ENCODE measurements at places on chromosomes 3 and 15. TPM values are rescaled to one million over a fixed set of nuclear protein-coding genes. Genes with fewer than 3 reads are reported as not detected.

GRCh38 chr3:144737281-144737680 lies 765.7 kb downstream of the DIPK2A start:
- no peak for DNase-seq

GRCh38 chr3:41148478-41148877 lies 50.8 kb upstream of the CTNNB1 start:
- no peak for DNase-seq

- DNase-seq, result no peak
These were observed 118.1 kb upstream of the ARPP21 start for GRCh38 chr3:35521196-35521595.

- DNase-seq, result no peak
These were observed 6.1 kb downstream of the RASGRP1 start for GRCh38 chr15:38558372-38559059.

DNA sequence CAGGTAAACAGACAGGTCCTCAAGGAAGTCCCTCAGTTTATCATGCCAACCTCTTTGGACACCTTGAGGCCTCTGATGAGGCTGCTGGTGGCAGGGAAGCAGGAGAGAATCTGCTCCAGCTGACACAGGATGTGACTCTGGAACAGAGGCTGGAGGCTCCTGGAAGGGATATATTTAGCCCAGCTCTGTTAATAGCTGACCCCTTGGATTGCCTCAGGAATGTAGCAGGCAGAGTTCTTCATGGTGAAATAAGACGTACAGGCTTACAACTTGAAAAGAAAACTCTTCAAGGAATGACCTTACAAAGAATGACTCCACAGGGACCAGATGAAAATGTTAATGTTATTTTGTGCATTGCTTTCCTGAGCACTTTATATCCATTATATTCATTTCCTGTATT lies 90.5 kb downstream of the AQP9 start:
- DNase-seq, result no peak

DNA sequence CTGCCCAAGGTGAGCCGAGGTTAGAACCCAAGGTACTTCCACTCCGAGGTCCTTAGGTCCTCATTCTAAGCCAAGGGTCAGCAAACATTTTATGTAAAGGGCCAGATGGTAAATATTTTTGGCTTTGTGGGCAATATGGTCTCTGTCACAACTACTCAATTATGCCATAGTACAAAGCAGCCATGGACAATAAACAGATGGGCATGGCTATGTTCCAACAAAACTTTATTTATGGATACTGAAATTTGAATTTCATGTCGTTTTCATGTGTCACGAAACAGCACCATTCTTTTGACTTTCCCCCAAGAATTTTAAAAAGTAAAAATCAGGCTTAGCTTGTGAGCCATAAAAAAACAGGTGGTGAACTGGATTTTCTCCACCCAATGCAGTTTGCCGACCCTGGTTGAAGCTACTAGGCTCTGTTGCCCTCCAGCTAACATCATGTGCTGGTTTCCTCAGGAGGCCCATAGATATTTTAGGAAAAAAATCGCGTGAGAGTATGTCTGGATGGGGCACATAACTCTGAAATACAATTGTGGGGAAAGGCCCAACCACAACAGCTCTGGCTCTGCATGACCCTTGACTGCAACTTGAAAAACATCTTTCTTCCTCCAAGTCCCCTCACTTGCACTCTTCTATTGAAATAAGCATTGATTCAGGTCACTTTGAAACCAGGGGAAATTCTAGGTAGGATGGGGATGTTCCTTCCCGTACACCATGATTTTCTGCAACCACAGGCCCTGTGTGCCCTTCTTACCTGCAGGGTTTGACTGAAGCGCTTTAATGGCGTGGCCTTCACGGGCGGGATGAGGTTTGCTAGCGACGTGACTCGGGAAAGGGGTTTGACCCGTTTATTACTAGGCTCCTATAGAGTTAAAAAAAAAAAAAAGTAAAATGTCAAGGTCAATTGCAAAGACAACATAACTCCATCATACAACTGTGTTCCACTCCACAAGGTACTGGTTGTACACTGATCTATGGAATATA lies 28.5 kb downstream of the ARHGEF3 start:
- no peak for DNase-seq

AMT gene
- 32.2 TPM for total RNA-seq

Measured in Right ventricle myocardium superior (tissue), 1 donor.